ENCODE measurements at places on chromosomes 12 and 14.

DNA sequence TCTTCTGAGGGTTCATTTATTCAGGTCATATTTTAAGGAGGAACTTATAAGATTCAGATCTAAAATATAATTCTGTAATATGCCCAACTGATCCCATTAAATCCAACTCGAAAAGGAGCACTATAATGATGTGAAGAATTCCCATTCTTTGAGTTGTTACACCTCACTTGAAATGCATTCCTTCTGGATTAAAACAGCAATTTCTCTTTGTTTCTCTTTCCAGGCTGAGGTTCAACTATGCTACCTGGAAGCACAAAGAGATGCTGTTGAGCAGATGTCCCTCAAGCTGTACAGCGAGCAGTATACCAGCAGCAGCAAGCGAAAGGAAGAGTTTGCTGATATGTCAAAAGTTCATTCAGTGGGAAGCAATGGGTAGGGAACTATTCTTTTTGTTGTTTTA lies 260.6 kb upstream of the NPAS3 start:
- DNase-seq: no peak

- no peak for DNase-seq
These were observed 6.2 kb downstream of the TNFAIP2 start for GRCh38 chr14:103129301-103130016.

- no peak for DNase-seq
These were observed 27.4 kb downstream of the NOS1 start for GRCh38 chr12:117334051-117334450.

- DNase-seq: no peak
These were observed 123.3 kb downstream of the NCOR2 start for GRCh38 chr12:124443931-124444712.

GRCh38 chr14:93320489-93320888 lies 12.3 kb downstream of the BTBD7 start:
- DNase-seq: no peak

- DNase-seq: no peak
These were observed 1.6 kb downstream of the ZFC3H1 start for GRCh38 chr12:71661977-71662530.

DNA sequence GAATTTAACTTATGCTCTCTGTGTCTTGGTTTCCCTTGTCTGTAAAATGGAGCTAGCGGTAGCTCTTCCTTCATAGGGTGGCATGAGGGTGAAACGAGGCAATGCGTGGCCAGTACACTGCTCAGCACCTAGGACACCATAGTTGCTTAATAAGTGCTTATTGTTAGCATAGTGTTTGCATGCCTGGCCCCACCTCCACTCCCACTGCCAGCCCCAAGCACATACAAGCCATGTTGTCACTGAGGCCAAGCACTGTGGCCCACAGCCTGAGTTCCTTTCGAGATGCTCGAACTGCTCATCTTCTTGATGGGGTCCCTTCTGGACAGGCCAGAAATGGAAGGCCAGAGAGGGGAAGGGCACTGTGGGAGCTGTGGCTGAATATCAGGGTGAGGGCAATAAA lies 839 bp downstream of the FICD start:
- DNase-seq: no peak

- DNase-seq: no peak
These were observed 520.3 kb downstream of the DIO2 start for GRCh38 chr14:79690960-79691359.

DNA sequence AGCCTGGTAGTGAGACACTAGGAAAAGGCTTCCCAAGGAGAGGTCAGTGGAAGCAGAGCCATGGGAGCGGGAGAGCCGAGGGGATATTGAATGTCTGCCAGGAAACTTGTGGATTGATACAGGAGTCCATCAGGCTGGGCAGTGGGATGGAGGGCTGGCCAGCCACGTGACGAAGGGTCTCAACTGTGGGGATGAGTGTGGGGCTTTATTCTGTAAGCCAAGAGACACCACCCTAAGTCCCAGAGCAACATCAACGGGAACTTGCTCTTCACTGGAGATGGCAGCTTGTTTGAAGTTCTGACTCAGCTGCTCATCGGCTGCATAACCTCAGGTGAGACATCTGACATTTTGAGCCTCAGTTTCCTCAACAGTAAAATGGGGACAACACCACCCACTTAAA lies 197.8 kb downstream of the VRK1 start:
- DNase-seq: no peak

GRCh38 chr12:110785240-110785639 lies 42.5 kb upstream of the PPP1CC start:
- DNase-seq: no peak

DNA sequence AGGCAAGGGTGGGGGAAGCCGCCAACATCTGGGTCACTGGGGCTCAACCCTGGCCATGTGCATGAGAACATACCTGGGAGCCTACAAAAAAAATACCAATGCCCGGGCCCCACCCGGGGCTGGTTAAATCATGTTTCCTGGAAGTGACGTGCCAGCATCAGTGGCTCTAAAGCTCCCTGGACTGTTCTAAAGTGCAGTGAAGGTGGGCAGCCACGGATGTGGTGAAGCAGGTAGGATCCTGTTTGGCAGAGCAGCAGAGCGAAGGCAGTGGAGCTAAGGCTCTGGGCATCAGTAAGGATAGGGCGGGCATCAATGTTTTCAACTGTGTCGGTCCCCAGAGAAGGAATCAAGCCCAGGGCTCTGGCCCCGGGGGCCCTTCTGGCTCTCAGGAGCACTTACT lies 525 bp upstream of the GPR68 start:
- DNase-seq: no peak

DNA sequence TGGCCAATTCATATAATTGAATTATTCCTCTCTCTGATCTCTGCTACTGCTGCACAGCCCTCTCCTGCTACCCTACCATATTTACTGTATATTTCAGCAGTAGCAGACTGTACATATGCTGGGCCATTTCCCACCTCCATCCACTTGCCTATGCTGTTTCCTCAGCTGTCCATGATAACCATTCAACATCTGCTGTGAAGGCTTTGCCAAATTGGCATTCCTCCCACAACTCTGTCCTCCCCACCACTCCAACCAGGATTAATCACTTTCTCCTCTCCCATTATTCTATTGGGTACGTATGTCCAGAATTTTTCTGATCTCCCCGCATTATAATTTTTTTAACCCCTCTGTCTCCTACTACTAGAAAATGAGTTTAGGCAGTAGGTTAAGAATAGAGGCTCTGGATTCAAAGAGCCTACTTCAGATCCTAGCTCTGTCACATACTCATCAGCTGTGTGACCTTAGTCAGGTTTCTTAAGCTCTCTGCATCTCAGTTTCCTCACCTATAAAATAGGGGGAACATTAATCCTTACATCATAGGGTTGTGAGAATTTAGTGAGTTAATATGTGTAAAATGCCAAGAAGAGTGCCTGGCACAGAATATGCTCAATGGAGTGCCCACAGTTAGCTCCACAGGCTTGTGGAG lies 123.3 kb downstream of the KICS2 start:
- DNase-seq: no peak

DNA sequence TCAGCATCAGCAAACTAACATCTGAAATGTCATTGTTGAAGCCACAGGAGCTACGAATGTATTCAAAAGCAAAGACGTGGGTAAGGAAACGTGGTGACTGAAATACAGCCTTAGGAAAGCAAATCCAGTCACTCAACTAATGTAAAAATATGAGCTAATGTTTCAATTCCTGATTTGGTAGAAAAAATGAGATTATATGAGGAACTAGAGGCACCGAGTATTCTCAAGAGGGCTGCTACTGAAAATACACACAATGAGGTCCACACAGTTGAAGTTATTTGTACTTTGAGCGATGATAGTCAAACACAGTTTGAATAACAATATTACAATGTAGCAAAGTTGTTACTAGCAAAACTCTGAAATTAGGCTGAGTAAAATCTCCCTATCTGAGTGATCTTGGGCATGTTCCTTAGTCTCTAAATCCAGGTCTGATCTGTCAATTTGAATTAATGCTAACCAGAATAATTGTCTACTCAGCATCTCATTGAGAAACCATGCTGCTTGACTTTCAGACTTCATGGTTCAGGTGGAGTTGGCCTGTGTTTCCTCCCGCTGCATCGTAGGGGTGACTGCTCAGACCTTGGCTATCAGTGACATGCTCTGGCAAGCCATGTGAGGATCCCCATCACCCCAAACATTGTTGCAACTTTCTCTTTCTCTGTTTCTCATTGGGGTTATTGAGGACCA lies 467.1 kb upstream of the SOX5 start:
- DNase-seq: no peak

GRCh38 chr14:104036212-104036611 lies 49.3 kb upstream of the ASPG start:
- DNase-seq: no peak

DNA sequence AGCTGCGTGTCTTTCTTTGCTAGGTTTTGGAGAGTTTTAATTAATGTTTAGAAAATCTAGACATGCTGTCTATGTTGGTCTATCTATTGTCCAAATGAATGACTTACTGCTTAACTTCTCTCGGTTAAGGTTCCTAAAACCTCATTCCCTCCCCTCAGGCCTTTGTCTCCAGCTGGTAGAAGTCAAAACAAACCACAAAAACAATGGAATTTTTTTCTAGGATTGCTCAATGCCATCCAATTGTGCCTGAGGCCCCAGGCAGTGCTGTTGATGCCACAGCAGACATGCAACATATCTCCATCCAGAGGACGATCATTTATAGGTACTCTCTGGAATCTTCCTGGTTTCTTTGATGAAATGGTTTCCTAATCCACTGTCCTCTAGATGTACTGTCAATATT lies 448.2 kb upstream of the TBX3 start:
- no peak for DNase-seq

DNA sequence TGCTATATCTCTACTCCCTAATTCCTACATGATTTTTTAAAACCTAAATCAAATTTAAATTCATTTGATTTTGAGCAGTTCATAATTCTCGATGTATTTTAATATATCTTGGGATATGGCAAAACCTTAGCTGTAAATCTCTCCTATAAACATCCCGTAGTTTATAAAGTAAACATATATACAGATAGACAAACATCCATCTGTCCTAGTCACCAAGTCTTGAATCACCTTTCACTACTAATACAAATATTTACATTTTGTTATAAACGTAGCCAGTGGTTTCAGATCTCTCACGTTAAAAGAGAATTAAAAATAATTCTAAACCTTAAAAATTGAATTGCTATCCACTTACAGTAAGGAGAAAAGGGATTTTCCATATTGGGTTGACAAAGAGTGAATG lies 107.0 kb downstream of the TSHR start:
- DNase-seq: no peak

- no peak for DNase-seq
These were observed 219.6 kb downstream of the PHETA1 start for GRCh38 chr12:111149299-111149698.

GRCh38 chr14:51209457-51209856 lies 30.6 kb upstream of the TMX1 start:
- no peak for DNase-seq

DNA sequence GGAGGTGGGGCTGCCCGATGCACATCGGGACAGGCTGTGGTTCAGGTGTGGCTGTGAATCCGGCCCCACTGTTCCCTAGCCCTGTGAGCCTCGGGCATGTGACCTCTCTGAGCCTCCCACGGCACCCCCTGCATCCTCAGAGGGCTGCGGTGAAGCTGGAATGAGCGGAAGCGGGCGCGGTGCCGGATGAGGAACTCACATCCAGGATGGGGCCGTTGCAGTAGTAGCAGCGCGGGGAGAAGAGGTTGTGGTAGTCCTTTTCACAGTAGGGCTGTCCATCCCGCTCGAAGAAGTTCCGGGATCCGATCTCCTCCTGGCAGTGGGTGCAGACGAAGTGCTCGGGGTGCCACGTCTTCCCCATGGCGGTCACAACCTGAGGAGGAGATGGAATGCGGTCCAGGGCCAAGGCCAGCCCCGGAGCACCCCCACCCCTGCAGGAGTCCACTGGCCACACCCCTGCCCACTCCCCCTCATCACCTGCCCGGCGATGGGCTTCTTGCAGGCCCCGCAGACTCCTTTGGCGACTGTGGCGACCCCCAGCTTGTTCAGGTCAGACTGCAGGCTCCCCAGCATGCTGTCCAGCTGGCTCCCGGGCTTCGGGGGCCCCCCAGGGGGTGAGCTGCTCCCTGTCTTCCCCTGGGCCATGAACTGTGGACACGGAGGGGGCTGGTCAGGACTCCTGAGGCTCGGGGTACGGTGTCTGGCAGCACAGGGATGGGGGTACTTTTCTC lies 13.9 kb upstream of the RPLP0 start:
- DNase-seq: no peak

GRCh38 chr14:104666981-104667380 lies 22.4 kb upstream of the INF2 start:
- DNase-seq: no peak

GRCh38 chr14:77903937-77904617 lies 104.2 kb downstream of the ADCK1 start:
- no peak for DNase-seq

GRCh38 chr12:103729499-103729898 lies 111.5 kb downstream of the NT5DC3 start:
- DNase-seq: no peak

- DNase-seq: no peak
These were observed 42.0 kb downstream of the MOK start for GRCh38 chr14:102262929-102263462.

DNA sequence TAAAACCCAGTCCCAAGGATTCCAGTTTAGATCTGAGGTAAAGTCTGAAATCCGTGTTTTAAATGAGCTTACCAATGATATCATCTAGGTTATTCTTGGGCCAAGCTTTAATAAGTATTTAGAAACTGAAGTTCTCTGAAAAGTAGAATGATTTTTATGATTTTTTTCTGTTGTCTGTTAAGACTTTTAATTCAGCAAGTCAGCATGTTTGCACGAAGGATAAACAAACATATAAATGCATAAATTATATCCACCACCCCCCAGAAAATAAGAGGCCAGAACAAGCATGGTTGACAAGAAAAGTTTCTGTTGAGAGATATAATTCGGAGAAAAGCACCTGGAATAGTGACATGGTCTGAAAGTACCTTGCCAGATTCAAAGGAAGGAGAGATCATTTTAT lies 655.7 kb downstream of the NOVA1 start:
- DNase-seq: no peak

GRCh38 chr14:89178800-89179535 lies 238.1 kb downstream of the FOXN3 start:
- DNase-seq: no peak

DNA sequence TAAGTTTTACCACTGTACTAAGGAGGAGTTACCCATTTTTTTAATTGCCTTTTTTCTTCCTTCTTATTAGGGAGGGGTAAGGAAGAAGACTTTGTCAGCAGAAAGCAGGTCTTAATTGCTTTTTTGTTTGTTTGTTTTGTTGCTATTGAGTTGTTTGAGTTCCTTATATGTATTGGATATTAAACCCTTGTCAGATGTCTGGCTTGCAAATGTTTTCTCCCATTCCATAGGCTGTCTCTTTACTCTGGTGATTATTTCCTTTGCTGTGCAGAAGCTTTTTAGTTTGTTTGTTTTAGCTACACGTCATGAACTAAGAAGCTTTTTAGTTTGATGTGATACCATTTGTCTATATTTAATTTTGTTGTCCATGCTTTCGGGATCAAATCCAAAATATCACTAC lies 13.3 kb downstream of the SPIC start:
- no peak for DNase-seq

GRCh38 chr14:29232711-29233110 lies 466.1 kb downstream of the FOXG1 start:
- DNase-seq: no peak

DNA sequence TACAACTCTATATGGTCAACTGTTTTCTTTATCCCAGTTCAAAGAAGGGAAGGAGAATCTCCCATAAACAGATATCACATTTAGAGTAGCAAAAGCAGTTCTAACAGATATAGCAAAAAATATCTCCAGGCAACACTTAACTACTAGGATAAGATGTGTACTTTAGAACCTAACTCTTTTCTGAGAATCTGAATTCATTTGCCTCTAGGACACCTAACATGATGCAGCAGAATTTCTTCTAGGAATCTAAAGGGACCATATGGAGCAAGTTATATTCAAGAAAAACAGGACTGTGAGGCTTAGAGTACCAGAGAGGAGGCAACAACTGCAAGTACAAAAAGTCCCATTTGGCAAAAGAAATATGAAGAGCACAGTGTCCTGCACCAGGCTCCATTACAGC lies 24.4 kb upstream of the CAPRIN2 start:
- no peak for DNase-seq
